Sciatic nerve (tissue), 2 donors: ENCODE measurements at places on chromosomes 1 and 21.
A peak's percentile ranks its signal among the peaks of the same experiment; 100 is the strongest.

DNA sequence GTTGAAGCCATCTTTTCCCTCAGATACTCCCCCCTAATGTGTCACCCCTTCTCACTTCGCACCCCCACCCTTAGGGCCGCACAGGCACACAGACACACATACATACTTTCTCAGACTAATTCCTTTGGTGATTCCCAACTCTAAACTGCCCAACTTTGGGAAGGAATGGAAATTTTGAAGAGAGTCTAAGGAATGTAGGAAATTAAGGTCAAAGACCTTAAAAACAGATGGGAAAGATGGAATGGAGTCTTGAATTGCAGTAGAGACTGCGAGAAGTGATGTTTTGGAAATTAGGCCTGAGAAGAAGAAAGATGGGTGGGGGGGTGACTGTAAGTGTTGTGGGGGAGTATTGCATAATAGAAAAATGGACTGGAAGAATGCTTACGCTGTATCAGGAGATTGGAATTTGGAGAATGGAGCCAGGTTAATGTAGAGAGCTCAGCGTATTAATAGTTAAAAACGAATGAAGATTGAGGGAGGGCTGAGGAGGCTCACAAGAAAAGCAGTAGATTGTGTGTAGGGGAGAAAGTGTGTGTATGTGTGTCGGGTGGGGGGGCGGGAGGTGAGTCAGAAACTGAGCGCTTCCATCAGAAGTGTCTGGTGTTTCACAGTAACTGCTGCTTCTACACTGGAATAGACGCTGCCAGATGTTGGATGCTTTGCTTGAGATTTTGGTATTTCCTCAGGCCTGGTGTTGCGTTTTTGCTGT, 1.7 kb downstream of the PIP5K1A start:
- no peak for DNase-seq

GRCh38 chr1:13586001-13586400, 2.4 kb downstream of the PDPN start:
- no peak for DNase-seq

- peak; percentile 93 for DNase-seq
Measured at GRCh38 chr1:150281758-150282557, at the start of gene CIART. Gene CIART, plus strand, starts transcription at chr1:150282554. Its CDS starts 714 bp downstream, at chr1:150283268.

- no peak for DNase-seq
Measured at GRCh38 chr21:46448108-46448507, 10.6 kb upstream of the DIP2A start.

DNA sequence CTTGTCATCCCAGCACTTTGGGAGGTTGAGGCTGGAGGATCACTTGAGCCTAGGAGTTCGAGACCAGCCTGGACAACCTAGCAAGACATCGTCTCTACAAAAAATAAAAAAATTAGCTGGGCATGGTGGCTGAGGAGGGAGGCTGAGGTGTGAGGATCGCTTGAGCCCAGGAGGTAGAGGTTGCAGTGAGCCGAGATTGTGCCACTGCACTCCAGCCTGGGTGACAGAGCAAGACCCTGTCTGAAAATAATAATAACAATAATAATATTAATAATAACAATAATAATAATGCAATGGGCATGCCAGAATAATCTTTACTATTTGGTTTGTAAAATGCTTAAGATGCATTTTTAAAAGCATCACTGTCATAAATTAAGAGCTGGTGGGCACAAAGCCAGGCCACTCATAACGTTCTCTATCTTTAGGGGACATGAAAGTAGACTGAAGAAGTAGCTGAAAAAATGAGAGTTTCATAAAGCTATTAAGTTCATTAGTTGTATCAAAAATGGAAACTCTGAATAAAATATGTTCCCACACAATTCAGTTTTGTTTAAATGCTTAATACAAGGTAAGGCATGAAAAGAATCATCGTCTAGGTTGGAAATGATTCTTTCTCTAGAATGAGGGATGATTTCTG, 51.6 kb upstream of the ITPKB start:
- no peak for DNase-seq

GRCh38 chr1:43870306-43870705, 63.3 kb upstream of the ARTN start:
- no peak for DNase-seq

DNA sequence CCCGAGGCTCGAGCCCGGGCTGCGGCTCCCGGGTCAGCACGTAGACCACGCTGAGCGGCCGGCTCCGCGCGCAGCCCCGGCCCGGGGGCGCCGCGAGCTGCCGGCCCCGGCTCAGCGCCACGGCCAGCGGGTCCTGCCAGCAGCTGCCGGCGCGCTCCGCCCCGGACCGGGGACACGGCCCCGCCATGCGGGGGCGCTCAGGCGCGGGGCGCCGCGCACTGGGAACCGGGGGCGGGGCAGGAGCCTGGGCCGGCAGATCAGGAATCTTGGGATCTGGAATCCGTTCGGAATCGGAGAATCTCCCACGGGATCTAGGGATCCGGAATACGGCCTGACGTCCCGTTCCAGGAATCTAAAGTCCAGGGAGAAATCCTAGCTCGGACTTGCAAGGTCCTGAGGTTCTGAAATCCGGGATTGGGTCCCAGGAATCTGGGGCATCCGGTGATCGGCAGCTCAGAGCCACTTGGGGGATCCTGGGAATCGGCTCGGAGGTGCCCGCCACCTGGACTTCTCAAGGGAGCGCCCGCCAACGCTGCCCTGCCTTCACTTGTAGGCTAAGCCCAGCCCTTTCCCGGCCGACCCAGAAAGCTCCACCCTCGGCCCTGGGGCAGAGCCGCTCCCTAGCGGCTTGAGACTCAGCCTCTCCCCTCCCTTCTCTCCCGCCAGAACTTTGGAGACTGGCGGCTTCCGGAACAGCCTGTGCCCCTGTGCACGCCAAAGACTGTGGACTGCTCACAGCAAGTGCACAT, at the start of gene MAP3K6:
MAP3K6 (minus strand) TSS at position 551 of the 749 bp plus-strand sequence; CDS start at position 187, 364 bp downstream.
- DNase-seq: peak; percentile 90

DNA sequence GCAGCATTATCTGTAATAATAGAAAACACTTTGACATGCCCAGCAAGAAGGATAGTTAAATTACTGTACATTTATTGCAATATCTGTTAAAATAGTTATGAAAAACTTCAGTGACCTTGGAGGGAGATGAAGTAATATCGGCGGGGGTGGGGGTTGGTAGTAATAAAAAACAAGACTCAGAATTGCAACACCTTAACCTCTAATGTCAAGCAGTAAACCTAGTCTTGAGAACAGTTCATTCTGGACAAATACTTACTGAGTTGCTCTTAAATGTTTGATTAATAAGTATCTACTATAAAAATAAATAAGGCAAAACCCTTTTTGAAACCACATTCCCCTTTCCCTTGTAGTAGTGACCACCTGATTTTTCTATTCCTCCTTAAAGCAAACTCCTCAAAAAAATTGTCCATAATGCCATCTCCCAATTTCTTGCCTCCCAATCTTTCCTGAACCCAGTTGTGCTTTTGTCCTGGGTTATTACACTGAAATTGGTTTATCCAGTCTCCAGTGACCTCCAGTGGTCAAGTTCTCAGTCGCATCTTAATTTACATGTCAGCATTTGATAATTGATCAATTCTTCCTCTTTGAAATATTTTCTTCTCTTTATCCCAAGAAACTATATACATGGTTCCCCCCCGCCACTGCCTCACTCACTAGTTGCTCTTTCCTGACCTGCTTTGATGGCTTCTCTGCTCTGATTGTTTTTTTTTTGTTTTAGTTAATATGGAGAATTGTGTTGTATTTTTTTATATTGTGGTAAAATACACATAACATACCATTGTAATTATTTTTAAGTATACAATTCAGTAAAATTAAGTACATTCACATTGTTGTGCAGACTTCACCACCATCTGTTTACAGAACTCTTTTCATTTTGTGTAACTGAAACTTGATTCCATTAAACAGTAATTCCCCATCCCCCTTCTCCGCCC, 36.8 kb downstream of the RAP1A start:
- DNase-seq: no peak

GRCh38 chr1:143666851-143667250, 304.9 kb downstream of the FAM72C start:
- no peak for DNase-seq

- DNase-seq: no peak
Measured at GRCh38 chr1:5448486-5448885, 543.7 kb downstream of the NPHP4 start.

- DNase-seq: no peak
Measured at GRCh38 chr1:197092491-197093023, 25.5 kb upstream of the F13B start.
